COLO829 (cell line): ENCODE measurements at places on chromosomes 5 and 9.

DNA sequence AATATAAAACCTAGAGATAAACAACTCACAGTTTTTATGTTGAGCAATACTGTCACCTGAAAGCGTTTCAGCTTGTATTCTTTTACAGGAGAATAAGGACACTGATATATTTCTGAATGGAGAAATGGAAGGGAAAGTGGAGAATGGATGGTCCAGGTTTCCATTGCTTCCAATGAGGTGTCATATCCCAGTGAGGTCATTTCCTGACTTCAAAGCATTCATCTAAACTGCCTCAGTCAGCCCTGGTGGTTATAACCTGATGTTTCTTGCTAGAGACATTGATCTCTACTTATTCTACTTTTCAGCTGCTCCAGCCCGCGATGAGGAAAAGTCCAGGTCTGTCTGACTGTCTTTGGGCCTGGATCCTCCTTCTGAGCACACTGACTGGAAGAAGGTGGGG is 2.6 kb downstream of the GABRA1 start:
- no peak for DNase-seq

- DNase-seq = no peak
These were observed 800 bp upstream of the AP3B1 start for GRCh38 chr5:78295035-78295961.

DNA sequence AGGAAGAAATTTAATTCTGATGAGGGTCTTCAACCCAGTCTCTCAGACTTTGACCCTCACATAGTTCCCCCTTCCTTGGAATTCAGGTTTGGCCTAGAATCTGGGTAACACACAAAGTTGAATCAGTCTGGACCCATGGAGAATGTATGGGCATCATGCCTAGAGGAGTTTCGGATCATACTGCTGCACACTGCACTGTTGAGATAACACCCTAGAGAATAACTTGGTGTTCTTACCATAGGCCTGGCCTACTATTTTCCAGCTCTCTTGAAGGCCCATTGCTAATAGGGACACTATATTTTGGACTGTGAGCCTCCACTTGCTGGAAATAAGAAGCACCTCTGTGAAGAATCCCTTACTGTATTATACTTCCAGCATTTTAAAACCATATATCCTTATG is 413.5 kb downstream of the PLK2 start:
- DNase-seq = no peak

DNA sequence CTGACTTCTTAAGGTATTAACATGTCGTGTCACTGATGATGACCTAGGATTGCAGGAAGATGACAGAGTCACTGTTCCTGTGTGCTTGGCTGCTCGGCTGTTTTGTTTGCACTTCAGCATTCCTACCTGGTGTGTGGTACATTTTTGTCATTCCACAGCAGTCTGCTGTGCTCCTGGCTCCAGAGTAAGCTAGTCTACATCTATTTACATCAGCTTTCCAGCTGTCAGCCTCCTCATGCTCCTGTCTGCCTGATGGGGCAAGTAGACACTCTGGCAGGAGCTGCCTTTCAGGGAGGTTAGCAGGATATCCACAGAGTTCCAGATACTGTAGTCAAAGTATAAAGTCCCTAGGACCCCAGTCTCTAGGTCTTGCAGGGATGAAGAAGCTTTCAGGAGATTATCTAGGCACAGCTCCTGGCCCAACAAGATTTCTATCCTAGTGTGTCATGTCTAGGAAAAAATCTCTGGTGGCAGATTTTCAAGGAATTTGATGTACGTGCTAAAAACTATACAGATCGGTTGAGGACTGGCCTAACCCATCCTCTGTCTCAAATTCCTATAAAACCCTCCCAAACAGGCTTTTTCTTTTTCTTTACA is 28.4 kb downstream of the RUSC2 start:
- DNase-seq = peak; percentile 57

- peak; percentile 15 for DNase-seq
These were observed 291.8 kb upstream of the DAB2 start for GRCh38 chr5:39716532-39717028.

DNA sequence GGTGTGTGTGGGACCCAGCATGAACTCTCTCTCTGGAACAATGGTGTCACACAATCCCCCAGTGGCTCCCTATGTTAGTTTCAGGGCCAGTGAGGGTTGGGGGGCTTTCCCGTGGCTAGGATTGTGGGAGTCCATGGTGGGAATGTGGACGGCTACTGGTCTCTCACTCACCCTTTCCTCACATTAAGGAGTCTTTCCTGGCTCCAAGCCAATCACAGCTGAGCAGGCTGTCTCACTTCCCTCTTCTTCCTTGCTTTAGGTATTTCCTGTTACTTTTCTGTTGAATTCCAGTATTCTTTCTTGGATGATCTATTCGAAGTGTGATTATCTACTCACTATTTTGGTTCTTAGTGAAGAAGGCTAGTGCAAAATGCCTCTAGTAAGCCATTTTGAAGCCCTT is 324.4 kb upstream of the MPDZ start:
- no peak for DNase-seq

DNA sequence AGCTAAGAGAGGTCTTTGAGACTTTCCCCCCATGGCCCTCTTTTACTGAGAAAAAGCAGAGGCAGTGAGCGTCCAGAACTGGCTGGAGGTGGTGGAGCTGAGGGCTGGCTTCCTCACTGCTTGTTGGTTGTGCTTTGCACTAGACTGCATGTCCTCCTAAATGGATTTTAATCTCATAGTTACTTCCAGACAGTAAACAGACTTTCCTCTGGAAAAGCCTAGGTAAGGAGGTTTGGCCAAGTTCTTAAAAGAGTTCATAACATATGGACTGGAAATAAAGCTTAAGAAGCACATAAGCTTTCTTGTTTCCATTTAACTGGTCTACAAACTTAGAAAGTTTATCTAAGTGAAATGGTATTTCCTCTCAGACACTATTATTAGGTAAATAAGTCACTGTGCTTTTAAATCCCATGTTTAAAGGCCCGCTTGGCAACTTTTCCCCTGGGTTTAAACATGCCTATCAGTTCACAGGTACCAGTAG is 2.0 kb downstream of the ASPN start:
- DNase-seq = no peak

- no peak for DNase-seq
These were observed 184.6 kb upstream of the PUM3 start for GRCh38 chr9:3028535-3028934.

DNA sequence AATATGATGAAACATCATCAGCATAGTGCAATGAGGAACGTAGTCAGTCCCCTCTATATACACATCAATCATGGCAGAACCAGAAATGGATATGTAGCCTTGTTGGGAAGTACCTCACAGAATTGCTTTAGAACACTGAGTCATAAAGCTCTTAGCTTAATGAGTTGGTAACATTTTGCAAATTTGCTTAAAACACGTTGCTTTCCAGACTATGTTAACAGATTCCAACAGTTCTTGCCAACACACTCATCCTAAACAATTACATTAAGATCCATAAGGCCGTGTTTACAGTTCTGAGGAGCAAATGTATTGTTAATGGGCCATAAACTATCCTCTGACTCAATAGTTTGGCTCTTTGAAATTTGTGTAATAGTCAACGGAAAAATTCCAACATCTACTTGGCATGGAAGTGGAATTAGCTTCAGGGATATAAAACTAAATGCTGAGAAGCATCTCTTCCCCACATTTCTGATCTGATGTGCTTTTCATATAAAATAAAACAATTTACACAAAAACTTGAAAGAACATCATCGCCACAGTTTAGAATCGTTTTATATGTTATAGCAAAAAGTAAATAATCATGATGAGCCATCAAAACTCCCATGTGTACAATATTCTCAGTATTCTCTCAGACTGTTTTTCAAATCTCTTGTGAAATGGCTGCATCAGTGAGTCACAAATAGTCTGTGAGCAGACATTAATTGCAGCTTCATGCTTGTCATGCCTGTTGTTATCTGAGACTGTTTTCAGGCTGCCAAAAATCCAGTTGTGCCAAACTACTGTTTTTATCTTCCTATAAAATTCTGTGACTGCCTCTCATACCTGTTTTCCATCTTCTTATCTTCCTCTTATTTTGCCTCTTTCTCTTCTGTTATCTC is 291.9 kb downstream of the COX7C start:
- DNase-seq = peak; percentile 10

DNA sequence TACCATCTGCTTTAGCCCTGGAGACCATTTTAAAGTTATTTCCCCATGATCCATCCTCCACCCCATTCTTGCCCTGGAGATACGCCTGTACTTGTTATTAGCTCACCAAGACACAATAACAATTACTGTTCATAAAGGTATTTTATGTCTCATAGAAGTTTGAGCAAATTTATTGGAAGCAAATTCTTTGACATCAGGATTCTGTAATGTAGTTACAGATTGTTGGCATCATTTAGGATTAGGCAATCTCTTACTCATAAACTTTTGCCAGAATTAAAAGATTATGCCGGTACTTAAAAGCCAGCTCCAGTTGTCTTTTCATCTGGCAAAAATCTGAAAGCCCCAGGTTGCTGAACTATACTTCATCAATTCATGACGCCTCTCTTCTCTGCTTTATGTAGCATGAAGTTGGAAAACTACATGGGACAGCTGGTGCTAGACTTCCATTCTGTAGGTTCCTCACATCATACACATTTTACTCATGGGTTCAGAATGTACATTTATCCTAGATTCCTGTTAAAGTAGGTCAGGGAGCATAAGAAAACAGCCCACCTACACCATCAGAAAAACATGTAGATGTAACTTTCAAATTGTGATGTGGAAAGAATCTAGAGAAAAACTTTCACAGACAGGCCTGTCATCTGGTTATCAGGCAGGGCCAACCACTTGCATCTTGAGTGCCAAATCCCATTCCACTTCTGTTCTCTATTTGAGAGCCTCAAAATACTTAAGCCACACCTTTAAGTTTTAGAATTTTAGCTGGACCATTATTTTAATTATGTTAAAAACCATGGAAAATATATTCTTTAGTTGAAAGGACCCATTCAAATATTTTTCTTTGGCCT is 14.0 kb downstream of the ATP10B start:
- DNase-seq = no peak

- DNase-seq = no peak
These were observed 323.3 kb downstream of the GADD45G start for GRCh38 chr9:89928106-89928505.
